CD8-positive, alpha-beta memory T cell (primary cell): ENCODE measurements at places on chromosomes 16 and 17. TPM values are rescaled to one million over a fixed set of nuclear protein-coding genes. Genes with fewer than 3 reads are reported as not detected.
A peak's percentile ranks its signal among the peaks of the same experiment; 100 is the strongest.

DNA sequence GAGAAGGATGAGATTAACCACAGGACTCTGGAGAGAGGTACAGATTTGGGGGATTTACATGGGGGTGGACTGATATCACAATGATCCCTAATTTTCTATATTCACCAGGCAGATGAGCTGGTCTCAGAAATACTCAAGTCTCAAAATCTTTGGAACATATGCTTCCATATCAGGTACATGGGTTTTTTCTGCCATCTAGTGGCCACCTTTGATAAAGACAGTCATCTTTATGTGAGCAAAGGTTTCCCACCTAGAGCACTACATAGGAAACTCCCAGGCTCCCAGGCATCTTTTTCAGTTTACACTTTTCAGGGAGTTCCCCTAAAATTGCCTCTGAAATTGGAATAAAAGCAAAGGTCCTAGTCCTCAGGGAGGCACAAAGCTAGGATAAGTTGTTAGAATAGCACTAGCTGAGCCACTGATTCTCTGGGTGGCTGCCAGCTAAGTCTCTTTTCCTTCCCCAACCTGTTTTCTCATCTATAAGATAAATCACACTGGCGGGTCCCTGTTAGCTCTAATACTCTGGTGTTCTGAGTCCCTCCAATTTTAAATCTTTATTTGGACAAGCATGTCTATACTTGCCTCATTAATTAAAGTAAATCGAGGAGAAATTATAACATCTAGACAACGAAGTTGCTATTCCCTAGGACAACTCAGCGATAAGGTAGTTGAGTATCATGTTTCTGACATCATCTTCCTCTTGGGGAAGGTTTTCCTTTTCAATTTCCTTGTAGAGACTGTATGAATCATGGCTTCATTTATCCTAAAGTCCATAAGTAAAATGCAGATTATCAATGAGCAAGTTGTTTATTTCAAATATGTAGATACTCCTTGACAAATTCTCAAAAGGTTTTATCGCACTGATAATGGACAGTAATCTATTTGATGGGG is 19.0 kb upstream of the MON1B start:
- peak; percentile 23 for DNase-seq

DNA sequence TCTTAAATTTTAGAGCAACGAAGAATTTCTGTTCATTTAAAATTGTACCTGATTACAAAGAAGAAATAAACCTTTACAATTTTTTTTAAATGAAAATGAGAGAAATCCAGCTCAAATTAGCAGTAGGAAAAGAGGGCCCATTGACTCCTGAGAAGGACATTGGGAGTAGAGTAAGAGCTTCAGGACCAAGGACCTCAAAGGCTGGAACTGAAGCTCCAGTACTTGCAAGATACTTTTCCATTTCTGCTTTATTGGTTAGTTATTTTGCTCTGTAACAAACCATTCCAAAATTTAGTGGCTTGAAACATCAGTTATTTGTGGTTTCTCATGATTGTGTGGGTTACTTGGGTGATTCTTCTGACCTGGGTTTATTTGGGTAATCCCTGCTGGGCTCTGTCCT is 165.9 kb downstream of the PRKCB start:
- DNase-seq = no peak

- no peak for DNase-seq
These were observed 363 bp downstream of the KARS1 start for GRCh38 chr16:75647112-75647491.

- DNase-seq = no peak
These were observed 3.4 kb downstream of the HS3ST3B1 start for GRCh38 chr17:14304222-14304772.

DNA sequence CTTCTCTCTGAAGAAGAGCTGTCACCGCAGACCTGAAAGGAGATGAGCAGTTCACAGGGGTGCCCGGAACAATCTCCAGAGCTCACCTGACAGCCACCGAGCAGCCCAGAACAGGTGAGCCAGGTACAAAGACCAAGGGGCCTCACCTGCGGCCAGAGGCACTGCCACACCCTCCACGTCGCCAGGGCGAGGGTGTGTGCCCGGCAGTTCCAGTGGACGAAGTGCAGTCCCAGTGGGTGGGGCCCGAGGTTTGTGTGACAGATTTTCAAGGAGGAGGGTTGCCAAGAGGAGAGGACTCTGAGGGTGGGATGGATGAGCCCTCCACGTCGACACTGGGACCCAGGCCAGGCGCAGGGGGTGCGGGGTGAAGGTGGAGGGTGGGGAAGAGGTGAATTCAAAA is 61.7 kb downstream of the SMPD3 start:
- DNase-seq = peak; percentile 30

DNA sequence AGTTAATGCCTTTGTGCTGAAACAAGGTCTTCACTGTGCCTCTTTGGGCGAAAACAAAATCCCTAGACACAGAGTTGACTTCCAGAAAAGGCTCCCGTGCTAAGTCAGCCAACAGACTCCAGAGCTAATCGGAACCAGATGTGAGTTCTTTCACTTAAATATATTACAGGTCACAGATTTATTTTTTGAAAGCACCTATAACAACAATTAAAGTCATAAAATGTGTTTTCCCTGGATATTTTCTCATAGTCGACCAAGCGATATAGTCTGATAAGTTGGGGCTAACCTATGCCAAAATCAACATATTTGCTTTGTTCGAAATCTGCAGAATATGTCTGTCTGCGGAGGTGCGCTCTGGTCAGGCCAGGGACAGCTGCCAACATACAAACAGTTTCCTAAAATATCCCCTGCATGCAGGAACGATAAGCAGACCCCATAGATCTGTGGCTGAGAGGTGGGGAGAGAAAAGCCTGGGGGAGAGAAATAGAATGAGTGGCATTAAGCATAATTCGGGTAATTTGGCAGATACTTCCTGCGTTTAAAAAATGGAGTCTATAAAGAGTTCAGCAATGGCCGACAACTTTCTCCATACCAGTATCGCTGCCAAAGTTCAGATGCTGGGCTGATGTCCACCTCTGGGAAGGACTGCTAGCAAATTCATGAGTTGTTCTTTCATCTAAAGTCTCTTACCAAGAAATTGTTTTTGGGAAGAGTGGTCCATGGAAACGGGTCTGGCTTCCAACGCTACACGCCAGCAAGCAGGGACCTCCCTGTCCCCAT is 50.8 kb upstream of the MYH10 start:
- no peak for DNase-seq

DNA sequence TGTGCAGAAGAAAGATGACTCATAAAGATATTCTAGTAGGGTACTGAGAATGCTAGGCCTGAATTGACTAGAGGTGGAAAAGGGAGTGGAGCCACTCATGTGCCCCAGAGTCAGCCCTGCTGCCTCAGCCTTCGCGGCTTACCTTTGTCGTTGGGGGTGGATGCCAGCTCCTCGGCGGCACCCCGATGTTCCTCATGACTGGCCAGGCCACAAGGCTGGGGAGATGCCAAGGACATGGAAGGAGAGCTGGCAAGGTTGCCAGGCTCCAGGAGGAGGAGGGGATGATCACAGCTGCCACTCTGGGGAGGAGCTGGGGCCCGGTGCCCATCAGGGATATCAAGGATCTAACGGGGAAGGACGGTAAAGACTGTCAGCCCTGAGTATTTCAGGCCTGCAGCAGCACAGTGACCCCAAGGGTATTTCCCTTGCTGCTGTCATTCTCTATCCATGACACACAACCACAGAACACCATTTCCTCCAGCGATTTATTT is 9.7 kb upstream of the SLC35B1 start:
- no peak for DNase-seq

DNA sequence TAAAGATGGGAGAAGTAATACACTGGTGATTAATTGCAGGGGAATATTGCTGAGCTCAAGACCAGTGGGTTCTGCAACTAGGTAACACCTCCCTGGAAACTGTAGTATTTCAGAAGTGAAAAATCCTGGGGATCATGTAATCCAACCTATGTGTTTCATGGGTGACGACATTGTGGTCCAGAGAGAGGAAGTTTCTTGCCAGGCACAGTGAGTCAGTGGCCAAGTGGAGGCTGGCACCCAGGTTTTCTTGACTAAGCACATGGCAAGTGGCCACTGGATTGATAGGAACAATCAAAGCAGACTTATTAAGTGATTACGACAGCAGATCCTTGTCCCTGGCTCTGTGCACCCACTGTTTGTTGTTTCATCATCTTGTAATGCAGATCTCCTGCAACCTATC is 14.6 kb upstream of the CIITA start:
- no peak for DNase-seq

- DNase-seq = peak; percentile 31
These were observed 81.2 kb upstream of the ATP2A3 start for GRCh38 chr17:4045487-4045886.

GRCh38 chr16:86751076-86752030 is 173.0 kb downstream of the FOXL1 start:
- no peak for DNase-seq

DNA sequence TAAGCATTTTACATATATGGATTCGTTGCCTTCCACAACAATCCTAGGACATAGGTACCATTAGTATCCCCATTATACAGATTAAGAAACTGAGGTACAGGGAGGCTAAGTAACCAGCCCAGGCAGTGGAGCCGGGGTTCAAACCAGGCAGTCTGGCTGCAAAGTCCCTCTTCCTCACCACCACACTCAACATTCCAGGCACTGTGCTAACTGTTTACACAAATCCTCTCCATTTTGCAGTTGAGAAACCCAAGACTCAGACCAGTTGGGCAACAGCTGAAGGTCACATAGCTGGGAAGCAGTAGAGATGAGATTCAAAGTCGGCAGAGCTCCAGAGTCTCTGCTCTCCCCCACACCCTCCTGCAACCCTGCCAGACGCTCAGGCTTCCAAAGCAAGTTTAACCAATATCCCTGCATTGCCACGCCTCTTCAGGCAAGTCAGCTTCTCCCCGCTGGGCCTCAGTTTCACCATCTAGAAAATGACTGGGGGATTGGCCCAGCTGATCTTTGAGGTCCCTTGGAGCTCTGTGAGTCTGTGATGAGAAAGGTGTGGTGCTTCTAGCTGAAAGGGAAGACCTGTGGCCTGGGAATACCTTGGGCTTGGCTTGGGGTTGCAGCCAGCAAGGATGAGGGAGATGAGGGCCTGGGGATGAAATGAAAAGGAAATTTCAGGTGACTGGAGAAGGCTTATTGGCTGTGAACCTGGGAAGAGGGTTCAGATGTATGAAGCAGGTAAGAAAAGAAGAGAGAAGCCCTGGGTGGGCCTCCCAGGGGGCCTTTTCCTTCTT is 14.0 kb downstream of the CCR7 start:
- DNase-seq = no peak

GRCh38 chr17:4667166-4667565 is 25.7 kb upstream of the ALOX15 start:
- no peak for DNase-seq

DNA sequence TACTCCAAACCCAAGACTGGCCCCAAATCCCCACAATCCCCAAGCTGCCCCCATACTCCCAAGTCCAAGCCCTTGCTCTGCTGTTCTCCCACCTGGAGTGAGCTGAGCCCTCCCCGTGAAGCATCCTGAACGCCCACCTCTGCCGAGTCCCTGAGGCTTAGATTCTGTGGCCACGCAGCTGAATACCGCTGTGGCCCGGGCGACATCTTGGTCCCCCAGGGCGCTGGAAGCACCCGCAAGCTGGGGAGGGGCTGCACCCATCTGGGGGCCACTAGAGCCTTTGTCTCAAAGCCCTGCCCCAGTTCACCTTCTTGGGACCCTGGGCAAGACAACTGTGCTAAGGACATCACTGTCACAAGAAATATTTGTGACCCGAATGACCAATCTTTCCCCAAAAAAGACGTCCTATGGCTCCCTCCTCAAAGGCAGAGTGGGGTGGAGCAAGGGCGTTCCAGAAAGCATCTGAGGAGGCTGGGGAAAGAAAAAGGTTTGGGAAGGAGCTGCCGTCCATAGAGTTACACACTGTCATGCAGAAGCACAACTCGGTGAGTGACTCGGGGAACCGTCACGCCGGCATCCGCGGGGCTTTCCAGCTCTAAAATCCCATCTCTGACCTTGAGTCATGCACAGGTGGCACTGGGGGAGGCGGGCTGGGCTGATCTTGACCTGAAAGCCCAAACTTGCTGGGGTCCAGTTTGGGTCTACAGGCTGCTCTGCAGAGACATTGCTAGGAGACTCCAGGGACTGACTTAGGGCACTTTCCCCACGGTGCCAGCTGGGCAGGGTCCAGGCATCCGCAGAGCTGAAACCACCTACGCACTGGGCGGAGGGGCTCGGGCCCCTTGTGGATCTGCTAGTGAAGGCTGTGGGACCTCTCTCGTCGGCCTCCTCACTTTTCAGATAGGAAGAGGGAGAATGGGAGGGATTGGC is 6.6 kb downstream of the PTX4 start:
- no peak for DNase-seq

GRCh38 chr17:58974354-58974753 is 132.3 kb downstream of the TRIM37 start:
- no peak for DNase-seq

GRCh38 chr16:3459401-3460090 is 16.1 kb downstream of the NAA60 start:
- no peak for DNase-seq

DNA sequence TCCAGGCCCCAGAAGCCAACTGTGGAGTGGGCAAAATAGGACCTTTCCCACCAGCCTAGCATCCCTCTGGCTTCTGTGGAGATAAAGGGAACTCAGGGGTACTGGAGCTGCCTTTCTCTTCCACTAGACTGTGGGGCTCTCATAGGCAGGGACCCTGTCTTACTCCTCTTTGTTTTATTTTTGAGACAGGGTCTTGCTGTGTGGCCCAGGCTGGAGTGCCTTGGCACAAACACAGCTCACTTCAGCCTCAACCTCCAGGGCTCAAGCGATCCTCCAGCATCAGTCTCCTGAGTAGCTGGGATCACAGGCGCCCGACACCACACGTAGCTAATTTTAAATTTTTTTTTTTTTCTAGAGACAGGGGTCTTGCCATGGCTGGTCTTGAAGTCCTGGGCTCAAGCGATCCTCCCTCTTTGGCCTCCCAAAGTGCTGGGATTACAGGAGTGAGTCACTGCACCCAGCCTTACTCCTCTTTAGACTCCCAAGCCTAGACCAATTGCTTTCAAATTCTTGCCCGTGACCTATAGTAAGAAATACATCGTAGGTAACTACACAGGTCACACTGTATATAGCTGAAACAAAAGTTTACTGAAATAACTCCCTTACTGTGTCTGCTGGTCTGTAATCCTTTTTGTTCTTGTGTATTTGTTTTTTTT is 2.6 kb downstream of the RAI1 start:
- DNase-seq = no peak

PPP1R27 gene
- total RNA-seq = not detected

CDRT15L2 gene
- total RNA-seq = not detected

IRF8 gene
- 19.2 TPM for total RNA-seq

EVPLL gene
- not detected for total RNA-seq

CHST4 gene
- total RNA-seq = not detected

SSTR5 gene
- not detected for total RNA-seq

KRT31 gene
- total RNA-seq = not detected

KRTAP2-4 gene
- total RNA-seq = not detected

RCVRN gene
- not detected for total RNA-seq

SGCA gene
- total RNA-seq = 0.31 TPM
